ENCODE measurements at places on chromosomes 1 and 21. TPM values are rescaled to one million over a fixed set of nuclear protein-coding genes. Genes with fewer than 3 reads are reported as not detected.

- no peak for DNase-seq
- H3K36me3 ChIP-seq = no peaks in the 10 kb centered on the region
- H3K4me1 ChIP-seq = no peaks in the 10 kb centered on the region
- H3K27me3 ChIP-seq = no peaks in the 10 kb centered on the region
Measured at GRCh38 chr1:36100376-36100775, 11.7 kb downstream of the ADPRS start.

DNA sequence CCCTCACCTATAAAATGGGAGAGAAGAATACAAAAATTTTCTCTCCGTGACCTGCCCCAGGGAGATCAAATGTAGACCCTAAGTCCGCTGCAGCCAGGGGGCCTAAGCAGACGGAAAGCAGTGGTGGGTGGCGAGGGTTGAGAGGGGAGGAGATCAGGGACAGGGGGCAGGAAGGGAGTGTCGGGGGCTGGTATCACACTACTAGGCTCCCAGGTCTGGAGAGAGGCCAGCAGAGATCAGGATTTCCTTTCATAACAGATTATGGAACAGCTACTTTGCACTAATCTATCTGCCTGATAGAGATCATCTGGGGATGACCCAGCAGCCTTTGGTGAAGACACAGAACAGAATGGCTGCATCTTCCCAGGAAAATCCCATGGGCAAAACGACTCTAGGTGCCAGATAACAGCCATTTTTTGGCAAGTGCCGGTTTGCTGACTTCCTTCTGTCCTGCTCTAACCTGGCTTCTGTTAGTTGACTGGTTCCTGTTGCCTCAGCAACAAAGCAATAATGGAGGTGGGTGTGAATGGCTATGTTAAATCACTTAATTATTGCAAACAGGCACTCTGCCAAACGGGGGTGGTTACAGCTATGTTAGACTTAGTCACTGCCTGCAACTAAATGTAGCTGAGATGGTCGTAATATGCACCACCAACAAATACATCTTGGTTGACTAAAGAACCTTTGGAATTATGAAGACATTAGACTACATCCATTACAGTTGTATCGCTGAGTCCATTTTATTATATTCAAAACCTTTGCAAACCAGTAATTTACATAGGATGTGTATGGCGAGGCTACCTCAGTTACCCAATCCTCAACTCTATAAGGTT, 30.0 kb upstream of the EPS8L3 start:
- no peaks in the 10 kb centered on the region for H3K27me3 ChIP-seq
- peak overlapping the region; percentile 73 for H3K27ac ChIP-seq
- H3K4me3 ChIP-seq = no peak overlapping the region
- H3K36me3 ChIP-seq = peaks cover 6% of the 10 kb centered on the region
- DNase-seq = no peak

The MAP1LC3C gene
- not detected for total RNA-seq

- H3K4me3 ChIP-seq = no peak overlapping the region
- DNase-seq = no peak
- no peak overlapping the region for H3K27ac ChIP-seq
- H3K4me1 ChIP-seq = no peaks in the 10 kb centered on the region
- H3K36me3 ChIP-seq = no peaks in the 10 kb centered on the region
Measured at GRCh38 chr1:31730336-31731048, 26.7 kb upstream of the COL16A1 start.

- H3K27ac ChIP-seq = no peak overlapping the region
- H3K27me3 ChIP-seq = no peaks in the 10 kb centered on the region
- no peak for DNase-seq
- H3K4me1 ChIP-seq = no peaks in the 10 kb centered on the region
- no peaks in the 10 kb centered on the region for H3K36me3 ChIP-seq
Measured at GRCh38 chr1:49416758-49417157, 607.0 kb downstream of the AGBL4 start.

GRCh38 chr1:107359472-107360241, 218.8 kb downstream of the NTNG1 start:
- H3K27me3 ChIP-seq = peaks cover 2% of the 10 kb centered on the region
- no peak overlapping the region for H3K4me3 ChIP-seq
- no peaks in the 10 kb centered on the region for H3K36me3 ChIP-seq
- H3K4me1 ChIP-seq = no peaks in the 10 kb centered on the region
- no peak for DNase-seq
- H3K27ac ChIP-seq = no peak overlapping the region

GRCh38 chr1:200275415-200275814, 134.4 kb downstream of the ZNF281 start:
- H3K27me3 ChIP-seq = peaks cover 12% of the 10 kb centered on the region
- no peak overlapping the region for H3K4me3 ChIP-seq
- H3K36me3 ChIP-seq = no peaks in the 10 kb centered on the region

DNA sequence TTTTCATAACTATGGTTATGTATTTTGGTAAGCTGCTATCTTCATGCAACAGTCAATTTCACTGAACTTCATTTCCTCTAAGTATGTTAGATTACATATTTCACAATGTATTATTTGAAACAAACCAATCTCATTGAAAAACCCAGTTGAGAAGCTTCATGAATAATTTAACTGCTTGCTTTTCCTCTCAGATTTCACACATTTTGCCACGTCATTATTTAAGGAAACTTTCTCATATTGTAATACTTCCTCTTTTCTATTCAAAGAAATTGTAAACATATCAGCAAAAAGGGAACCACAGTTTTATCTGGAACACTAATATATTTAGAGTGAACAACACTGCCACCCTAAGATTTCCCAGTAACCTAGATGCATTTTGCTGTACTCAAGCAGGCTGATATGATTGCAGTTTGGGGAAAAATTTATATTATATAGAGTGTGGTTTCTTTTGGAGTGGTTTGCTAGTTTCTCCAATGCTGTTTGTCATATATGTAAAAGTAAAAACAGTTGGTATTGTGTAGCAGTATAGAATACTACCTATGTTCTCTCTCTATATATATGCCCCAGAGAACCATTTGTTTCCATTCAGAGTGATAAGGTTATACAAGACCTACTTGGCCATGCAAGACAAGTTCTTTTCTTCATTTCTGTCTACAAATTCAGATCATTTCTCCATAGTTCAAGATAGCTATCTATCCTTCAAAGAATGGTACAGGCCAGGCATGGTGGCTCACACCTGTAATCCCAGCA, 28.4 kb upstream of the AHCTF1 start:
- H3K36me3 ChIP-seq = peaks cover 2% of the 10 kb centered on the region
- H3K27ac ChIP-seq = no peak overlapping the region
- no peak for DNase-seq
- H3K27me3 ChIP-seq = no peaks in the 10 kb centered on the region

The C1orf185 gene
- total RNA-seq = not detected

The NHLH1 gene
- total RNA-seq = 0.66 TPM

The ARHGEF16 gene
- not detected for total RNA-seq

GRCh38 chr1:162993846-162994245, 75.3 kb upstream of the RGS4 start:
- no peaks in the 10 kb centered on the region for H3K4me1 ChIP-seq
- no peak overlapping the region for H3K4me3 ChIP-seq
- no peaks in the 10 kb centered on the region for H3K36me3 ChIP-seq
- no peak for DNase-seq
- peaks cover 2% of the 10 kb centered on the region for H3K27me3 ChIP-seq

DNA sequence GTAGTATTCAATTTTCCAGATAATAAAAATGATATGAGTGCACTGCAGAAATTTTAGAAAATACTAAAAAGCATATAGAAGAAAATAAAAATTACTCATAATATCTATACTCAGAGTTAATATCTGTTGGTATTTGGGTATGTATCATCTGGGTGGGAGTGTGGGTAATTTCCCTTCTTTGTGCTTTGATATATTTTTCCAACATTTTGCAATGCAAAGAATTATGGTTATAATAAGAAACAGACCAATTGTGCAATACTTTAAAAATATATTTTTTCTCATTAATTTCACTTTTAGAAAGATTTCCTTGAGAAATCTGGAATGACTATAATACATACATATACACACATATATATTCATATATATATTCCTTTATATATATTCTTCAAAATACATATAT, 665.7 kb downstream of the ADGRL2 start:
- H3K4me1 ChIP-seq = no peaks in the 10 kb centered on the region
- no peak overlapping the region for H3K27ac ChIP-seq
- no peaks in the 10 kb centered on the region for H3K27me3 ChIP-seq
- H3K36me3 ChIP-seq = no peaks in the 10 kb centered on the region

The ICOSLG gene
- total RNA-seq = 6.4 TPM

The PEAR1 gene
- 0.36 TPM for total RNA-seq

The SERPINC1 gene
- not detected for total RNA-seq

The CCDC185 gene
- total RNA-seq = not detected

GRCh38 chr1:192363177-192363576, 46.4 kb downstream of the RGS21 start:
- no peak overlapping the region for H3K27ac ChIP-seq
- H3K27me3 ChIP-seq = no peaks in the 10 kb centered on the region
- no peaks in the 10 kb centered on the region for H3K4me1 ChIP-seq
- no peak for DNase-seq

GRCh38 chr1:166233750-166234366, 67.1 kb upstream of the FAM78B start:
- no peaks in the 10 kb centered on the region for H3K27me3 ChIP-seq
- no peaks in the 10 kb centered on the region for H3K4me1 ChIP-seq
- H3K27ac ChIP-seq = no peak overlapping the region
- DNase-seq = no peak
- no peaks in the 10 kb centered on the region for H3K36me3 ChIP-seq

GRCh38 chr1:46179138-46180081, 3.1 kb upstream of the P3R3URF start:
- H3K27me3 ChIP-seq = peaks cover 9% of the 10 kb centered on the region
- no peak overlapping the region for H3K27ac ChIP-seq
- peaks cover 6% of the 10 kb centered on the region for H3K4me1 ChIP-seq
- DNase-seq = peak; percentile 40
- H3K36me3 ChIP-seq = no peaks in the 10 kb centered on the region

GRCh38 chr1:185291652-185292051, 25.4 kb downstream of the IVNS1ABP start:
- peaks cover 21% of the 10 kb centered on the region for H3K4me1 ChIP-seq
- H3K4me3 ChIP-seq = no peak overlapping the region
- peaks cover 67% of the 10 kb centered on the region for H3K36me3 ChIP-seq
- H3K27me3 ChIP-seq = no peaks in the 10 kb centered on the region
- no peak for DNase-seq

DNA sequence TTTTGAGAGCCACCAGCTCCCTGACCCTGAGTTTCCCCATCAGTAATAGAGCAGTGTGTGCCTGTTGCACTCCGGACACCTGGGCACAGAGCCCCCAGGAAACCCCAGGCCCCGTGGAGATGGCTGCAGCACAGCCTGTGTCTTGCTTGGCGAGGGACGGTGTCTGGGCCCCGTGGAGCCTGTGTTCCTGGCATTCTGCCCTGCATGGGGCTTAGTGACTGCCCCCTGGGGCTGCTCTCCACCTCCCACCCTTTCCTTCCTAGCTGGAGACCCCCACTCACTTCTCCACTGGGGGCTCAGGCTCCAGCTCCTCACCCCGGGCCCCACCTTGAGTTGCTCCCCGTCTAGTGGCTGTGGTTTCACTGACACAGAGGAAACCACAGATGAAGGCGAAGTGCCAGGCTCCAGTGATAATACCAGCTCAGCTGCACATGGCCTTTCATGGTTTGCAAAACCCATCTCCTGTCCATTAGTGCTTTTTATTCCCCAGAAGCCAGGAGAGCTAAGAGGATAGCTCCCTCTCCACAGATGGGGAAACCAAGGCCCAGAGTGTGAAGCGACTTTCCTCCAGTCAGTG, 39.4 kb downstream of the DMRTB1 start:
- no peaks in the 10 kb centered on the region for H3K36me3 ChIP-seq
- H3K4me1 ChIP-seq = no peaks in the 10 kb centered on the region
- peaks cover 2% of the 10 kb centered on the region for H3K27me3 ChIP-seq
- no peak for DNase-seq
- H3K27ac ChIP-seq = no peak overlapping the region

The SHE gene
- total RNA-seq = not detected

GRCh38 chr21:38917043-38917774, 111.5 kb downstream of the ETS2 start:
- H3K27ac ChIP-seq = no peak overlapping the region
- no peaks in the 10 kb centered on the region for H3K36me3 ChIP-seq
- DNase-seq = no peak
- peaks cover 14% of the 10 kb centered on the region for H3K27me3 ChIP-seq
- H3K4me1 ChIP-seq = no peaks in the 10 kb centered on the region

DNA sequence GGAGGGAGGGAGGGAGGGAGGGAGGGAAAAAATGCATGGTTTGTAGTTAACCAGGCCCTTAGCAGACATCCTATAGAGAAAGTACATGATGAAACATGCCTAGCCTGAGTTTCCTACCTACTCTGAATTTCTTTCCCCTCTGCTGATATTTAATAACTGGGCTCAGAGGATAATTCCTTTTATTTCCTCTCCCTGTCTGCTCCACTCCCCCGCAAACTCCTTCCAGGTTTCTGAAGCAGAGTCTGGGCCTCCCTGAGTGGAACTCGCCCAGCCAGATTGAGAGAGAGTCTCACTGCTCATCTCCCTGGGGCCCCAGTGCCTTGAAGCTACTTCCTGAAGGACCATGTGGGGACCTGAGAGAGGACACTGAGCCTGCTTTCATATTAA, 111.9 kb upstream of the SLC44A3 start:
- no peak overlapping the region for H3K4me3 ChIP-seq
- H3K36me3 ChIP-seq = no peaks in the 10 kb centered on the region
- no peak overlapping the region for H3K27ac ChIP-seq
- H3K27me3 ChIP-seq = peaks cover 4% of the 10 kb centered on the region

The KCNJ9 gene
- not detected for total RNA-seq

- peaks cover 37% of the 10 kb centered on the region for H3K4me1 ChIP-seq
- no peak for DNase-seq
- H3K36me3 ChIP-seq = peaks cover 12% of the 10 kb centered on the region
- H3K27ac ChIP-seq = no peak overlapping the region
Measured at GRCh38 chr1:212719633-212720032, 20.0 kb upstream of the BATF3 start.

- no peak for DNase-seq
- H3K4me3 ChIP-seq = no peak overlapping the region
- H3K27me3 ChIP-seq = peaks cover 20% of the 10 kb centered on the region
- H3K4me1 ChIP-seq = no peaks in the 10 kb centered on the region
- H3K27ac ChIP-seq = no peak overlapping the region
Measured at GRCh38 chr1:85228972-85229371, 28.2 kb upstream of the SYDE2 start.

DNA sequence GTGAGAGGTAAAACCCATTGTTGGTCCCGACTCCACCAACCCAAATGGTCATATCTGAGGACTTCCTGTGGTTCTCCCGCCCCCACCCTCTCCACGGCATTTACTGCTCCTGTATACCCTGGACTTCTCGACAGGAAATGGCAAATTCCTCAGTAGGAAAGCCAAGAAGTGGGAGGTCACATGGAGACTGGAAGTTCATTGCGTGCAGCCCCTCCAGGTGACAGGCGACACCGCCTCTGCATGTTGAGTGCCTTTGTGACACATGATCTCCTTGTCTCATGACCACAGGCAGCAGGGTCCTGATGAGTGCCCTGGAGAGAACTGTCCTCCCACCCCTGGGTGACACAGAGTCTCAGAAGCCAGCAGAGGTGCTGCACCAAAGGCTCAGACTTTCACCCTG, 24.2 kb downstream of the ERG start:
- peaks cover 48% of the 10 kb centered on the region for H3K27me3 ChIP-seq
- no peak overlapping the region for H3K27ac ChIP-seq
- peaks cover 6% of the 10 kb centered on the region for H3K4me1 ChIP-seq
- H3K4me3 ChIP-seq = no peak overlapping the region
- DNase-seq = no peak

The PLD5 gene
- total RNA-seq = not detected

The FAM163A gene
- not detected for total RNA-seq

GRCh38 chr1:13642306-13643004, 57.5 kb upstream of the PRDM2 start:
- no peaks in the 10 kb centered on the region for H3K27me3 ChIP-seq
- H3K4me3 ChIP-seq = no peak overlapping the region
- no peak overlapping the region for H3K27ac ChIP-seq
- DNase-seq = no peak
- H3K4me1 ChIP-seq = no peaks in the 10 kb centered on the region
